ENCODE measurements at places on chromosomes 7 and 10.
A peak's percentile ranks its signal among the peaks of the same experiment; 100 is the strongest.

- no peak for DNase-seq
Measured at GRCh38 chr10:88379575-88379974, 203.5 kb downstream of the RNLS start.

DNA sequence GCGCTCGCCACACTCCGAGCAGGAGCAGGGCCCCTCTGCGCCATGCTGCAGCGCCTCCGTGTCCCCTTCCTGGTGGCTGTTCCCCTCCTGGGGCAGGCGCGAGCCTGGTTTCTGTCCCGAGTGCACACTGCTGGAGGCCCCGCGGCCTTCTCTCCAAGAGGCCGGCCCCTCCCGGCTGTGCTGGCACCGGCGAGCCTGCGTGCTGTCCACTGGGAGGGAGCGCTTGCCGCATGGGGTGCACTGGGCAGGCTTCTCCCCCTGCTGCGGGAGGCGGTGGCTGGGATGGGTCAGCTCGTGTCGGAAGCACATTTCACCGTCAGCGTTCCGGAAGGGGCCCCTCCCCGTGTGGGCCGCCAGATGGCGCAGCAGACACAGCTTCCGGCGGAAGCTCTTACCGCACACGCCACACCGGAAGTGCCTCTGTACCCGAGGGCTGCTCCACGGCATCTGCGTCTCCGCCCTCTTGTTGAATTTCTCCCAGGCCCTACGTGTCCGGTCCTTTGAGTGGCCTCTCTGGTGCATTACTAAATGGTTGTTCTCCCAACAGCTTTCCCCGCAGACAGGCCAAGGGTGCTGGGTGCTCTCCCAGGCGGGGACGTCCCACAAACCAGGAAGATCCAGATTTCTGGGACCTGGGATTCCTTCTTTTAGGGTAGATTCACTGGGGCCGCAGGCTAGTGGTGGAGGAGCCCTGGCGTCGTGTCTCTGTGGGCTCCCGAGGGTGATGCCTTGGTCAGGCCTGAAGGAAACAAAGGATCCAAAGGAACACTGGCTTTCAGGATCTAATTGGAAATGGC is 18.7 kb downstream of the ZNF786 start:
- no peak for DNase-seq

DNA sequence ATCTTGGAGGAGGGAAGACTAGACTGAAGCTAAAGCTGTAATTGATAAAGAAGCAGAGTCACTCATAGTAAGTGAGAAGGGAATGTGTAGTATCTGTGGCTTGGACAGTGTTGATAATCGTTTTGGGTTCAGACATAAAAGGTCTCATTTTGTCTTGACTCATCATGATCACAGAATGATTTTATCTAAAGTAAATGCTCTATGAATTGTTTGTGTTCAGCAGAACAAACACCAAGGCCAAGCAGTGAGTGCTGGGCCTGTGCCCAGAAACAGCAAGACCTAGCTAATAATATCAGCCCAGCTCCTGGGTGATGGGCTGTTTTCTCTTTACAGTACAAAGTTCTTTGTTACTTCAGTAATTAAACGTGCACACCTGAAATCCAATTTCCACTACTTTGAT is 26.7 kb upstream of the CD36 start:
- no peak for DNase-seq

DNA sequence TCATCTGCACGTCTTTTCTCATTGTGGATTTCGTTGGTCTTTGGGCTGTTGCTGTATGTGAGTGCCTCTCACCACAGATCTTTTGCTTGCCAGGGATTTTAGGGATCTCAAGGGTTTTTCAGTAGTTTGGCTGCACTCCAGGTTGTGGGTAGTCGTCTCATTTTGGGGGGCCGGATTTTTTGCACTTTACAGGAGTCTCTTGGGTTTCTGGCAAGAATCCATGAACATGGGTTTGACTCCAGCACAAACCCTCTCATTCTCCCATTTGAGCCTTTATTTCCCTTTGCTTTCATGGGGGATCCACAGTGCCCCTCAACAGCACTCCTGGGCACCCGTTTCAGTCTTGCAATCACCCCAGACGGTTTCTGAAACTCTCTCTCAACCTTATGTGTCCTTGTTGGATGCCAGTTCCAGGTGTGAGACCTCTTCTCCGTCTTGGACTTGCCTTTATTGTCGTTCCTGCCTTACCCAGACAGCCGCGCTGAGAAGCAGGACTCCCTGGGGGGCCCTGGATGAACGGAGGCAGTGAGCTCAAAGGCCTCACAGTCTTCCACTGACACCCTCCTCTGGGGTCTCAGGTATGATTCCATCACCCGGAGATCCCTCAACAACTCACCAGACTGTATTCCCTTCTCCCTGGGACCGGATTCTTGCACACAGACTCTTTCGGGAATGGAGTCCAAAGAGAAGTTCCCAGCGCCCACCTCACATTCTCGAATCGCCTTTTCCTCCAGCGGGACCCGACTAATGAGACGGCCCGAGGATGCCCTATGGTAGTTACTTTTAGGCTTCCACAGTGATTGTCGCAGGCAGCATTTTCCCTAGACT is 18.8 kb upstream of the ZNF273 start:
- DNase-seq, result no peak

DNA sequence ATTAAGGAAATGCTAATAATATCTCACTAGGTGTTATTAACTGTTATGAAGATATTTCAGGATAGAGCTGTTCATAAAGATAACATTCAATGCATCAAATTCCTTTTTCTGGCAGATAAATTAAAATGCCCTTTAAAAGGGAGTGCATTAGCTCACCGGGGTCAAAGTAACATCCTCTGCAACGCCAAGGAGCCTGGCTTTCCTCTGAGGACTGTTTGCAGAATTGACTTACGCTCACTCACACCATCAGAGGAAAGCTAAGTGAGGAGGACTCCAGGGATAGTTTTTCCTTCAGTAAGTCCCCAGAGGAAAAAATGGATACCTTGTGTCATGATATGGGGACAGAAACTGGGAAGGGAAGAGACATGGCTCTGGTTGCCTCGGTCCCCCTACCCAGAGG is 45.2 kb upstream of the GPR158 start:
- no peak for DNase-seq

DNA sequence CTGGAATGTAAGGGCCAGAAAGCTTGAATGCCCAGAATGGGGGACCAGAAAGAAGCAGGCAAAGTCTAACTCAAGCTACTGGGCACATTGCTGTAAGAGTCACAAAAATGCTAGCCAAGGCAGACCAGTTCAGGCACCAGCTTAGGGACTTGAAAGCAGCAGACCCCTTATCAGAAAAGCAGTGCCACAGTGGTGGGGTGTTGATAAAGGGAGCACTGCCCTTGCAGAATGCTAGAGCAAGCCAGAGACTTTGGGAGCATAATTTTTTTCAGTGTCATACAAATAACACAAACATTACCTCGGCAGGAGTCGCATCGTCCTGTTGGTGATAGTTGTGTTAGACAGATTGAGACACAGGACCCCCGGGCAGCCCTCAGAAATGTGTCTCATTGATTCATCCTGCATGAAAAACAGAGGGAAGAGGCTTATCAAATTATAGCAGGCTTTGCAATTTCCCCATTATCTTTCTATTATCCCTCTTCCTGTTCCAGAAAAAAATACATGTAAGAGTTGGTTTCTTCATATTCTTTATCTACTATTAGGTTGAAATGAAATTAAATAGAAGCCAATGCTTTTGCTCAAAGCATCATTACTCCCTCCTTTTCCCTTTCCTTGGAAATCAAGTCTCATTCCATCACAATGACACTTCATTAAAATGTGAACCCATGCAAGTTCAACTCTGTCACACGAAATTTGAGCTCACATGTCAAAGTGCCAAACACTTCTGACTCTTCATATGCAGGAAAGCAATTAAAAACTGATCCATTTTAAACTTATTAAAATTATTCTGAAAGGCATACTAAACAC is 13.4 kb downstream of the LRRC17 start:
- DNase-seq, result no peak

GRCh38 chr7:76380623-76380966 is 21.8 kb upstream of the YWHAG start:
- DNase-seq, result no peak

DNA sequence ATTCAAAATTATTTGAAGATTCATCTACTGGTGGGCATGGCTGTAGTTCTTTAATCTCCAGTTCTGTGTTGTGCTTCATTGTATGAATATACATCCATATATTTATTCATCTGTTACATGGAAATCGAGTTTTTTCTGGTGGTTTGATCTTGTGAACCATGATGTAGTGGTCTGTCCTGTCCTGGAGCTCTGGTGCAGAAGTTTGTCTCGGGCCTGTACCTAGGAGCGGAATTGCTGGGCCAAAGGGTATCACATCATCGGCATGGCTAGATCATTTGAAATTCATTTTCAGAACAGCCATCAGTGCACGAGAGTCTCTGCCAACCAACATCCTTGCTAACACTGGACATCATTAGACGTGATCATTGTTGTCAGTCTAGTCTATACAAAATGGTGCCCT is 107.0 kb downstream of the ELFN1 start:
- DNase-seq, result no peak

DNA sequence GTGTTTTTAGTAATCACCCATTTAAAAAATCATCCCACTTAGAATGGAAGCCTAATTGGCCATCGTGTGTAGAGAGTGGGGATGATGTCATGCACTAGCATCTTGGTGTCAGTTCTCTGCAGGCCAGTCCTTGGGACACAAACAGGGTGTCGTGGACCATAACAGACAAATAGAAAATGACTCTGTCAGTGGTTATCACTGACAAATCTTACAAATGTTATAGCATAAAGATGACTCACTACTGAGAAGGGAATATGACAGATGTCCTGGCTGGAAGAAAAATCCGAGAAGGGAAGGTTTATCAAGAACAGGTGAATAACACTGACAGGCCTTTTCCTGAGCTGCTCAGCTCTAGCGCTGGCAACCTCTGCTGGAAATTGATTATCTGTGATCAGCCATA is 10.6 kb downstream of the CABCOCO1 start:
- no peak for DNase-seq

- DNase-seq, result no peak
Measured at GRCh38 chr10:103616705-103617601, 123.4 kb downstream of the NEURL1 start.

GRCh38 chr10:106242301-106242700 is 922.2 kb downstream of the SORCS1 start:
- DNase-seq, result no peak

DNA sequence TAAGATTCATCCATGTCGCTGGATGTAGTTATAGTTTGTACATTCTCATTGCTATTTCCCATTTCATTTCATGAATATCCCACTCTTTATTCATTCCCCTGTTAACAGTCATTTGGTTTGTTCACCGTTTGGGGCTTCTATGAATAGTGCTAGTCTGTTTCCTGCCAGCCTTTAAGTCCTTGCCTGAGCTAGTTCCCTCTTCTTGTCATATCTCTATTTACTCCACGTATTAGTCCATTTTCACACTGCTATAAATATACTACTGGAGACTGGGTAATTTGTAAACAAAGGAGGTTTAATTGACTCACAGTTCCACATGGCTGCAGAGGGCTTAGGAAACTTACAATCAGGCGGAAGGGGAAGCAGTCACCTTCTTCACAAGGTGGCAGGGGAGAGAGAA is 56.2 kb downstream of the PLCE1 start:
- DNase-seq, result no peak

DNA sequence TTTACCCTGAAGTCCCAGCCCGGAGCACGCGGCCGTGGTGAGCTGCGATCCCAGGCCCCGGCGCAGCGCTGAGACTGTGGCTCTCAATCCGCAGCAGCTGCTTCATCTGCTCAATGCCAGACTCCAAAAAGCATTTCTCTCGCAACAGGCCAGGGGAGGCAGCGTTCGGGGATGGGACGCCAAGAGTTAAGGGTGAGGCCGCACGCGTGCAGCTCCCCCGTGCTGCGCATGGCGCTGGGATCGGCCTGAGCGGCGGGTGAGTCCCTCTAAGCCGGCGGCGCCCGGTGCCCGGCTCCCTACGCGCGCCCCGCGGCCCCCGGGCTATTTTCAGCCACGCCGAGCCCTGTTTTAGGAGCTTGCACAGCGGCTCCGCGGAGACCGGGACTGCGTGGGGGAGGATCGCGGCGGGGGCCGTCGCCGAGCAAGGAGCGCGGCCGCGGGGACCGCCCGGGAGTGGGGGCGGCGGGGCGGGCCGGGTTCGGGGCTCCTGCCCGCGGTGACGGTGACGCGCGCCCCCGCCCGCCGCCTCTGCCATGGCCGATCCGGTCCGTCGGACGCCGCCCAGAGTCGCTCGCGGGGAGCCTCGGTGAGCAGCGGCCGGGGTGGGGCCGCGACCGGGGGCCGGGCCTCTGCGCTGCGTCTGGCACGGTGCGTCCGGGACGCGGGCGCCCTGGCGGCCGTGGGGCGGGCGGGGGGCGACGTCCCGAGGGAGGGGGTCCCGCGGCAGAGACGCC is 29.4 kb upstream of the JAKMIP3 start:
- DNase-seq, result peak; percentile 34

DNA sequence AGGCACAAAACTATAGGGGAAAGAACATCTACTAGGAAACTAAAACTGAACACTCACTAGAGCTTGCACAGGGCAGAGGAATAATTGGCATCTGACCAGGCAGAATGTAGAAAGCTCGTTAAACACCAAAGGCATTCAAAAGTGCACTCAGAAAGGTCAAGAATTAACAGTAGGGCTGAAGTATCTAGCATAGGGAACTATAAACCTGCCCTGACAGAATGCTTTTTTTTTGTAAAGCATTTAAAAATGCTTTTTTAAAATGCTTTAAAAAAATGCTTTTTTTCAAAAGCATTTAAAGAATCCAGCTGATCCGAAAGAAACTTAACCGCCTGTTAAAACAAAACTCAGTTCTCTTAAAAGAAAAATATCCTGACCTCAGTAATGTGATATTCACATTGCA is 74.6 kb upstream of the EGFR start:
- peak; percentile 4 for DNase-seq

DNA sequence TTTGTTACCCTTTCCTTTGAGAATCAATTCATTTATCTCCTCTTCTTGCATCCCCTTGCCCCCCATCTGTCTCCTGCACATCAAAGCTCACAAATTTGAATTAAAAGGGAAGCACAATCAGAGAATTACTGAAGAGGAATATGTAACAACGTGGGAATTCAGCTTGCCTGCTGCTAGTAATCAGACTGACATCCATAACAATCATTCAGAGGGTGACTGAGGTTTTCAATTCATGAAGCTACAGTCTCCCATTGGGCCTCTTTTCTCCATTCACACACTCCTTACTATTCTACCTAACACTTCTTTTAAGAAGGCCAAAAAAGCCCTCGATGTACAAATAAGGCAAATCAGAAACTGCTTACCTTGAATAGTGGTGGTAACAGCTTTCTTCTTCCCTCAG is 24.3 kb upstream of the DNA2 start:
- DNase-seq, result no peak

DNA sequence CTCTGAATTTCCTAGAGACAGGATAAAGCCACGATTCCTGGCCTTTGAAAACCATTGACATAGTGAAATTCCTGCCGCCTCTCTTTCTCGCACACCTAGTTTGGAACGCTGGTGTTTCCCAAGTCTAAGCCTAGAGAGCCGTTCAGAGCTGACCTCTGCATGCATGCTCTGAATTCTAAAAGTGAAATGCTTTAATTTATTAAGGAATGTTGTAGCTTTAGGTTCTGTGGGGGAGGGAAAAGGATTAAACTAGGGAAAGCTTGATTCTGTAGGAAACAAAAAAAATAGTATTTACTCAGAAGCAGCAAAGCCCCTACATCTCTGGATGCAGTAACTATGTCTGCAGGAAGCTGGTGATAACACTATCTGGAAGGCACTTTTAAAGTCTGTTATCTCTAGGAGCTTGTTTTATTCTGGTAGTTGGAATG is 27.3 kb downstream of the PFKP start:
- no peak for DNase-seq

GRCh38 chr7:2148814-2149213 is 83.9 kb downstream of the MAD1L1 start:
- DNase-seq, result no peak

All from NCI-H524 (cell line).